MG63 (cell line): ENCODE measurements at places on chromosomes 11 and 22. TPM values are rescaled to one million over a fixed set of nuclear protein-coding genes. Genes with fewer than 3 reads are reported as not detected.

CNGA4 gene
- total RNA-seq = not detected in 2 replicates

PUS3 gene
- 10.6 and 21.3 TPM in 2 replicates for total RNA-seq

ACTN3 gene
- not detected in 2 replicates for total RNA-seq

OR52N4 gene
- not detected in 2 replicates for total RNA-seq

FIBIN gene
- total RNA-seq = 2.3 and 3.4 TPM in 2 replicates

MS4A1 gene
- total RNA-seq = not detected in 2 replicates
